NCI-H1694 treated with DMSO at 0.1 percent for 48 hours (cell line): ENCODE measurements at places on chromosomes 16 and 17.

GRCh38 chr16:47408491-47408890 lies 52.4 kb downstream of the ITFG1 start:
- DNase-seq: no peak

- DNase-seq: no peak
Observed at GRCh38 chr16:83220066-83220465, 587.7 kb upstream of the HSBP1 start.

DNA sequence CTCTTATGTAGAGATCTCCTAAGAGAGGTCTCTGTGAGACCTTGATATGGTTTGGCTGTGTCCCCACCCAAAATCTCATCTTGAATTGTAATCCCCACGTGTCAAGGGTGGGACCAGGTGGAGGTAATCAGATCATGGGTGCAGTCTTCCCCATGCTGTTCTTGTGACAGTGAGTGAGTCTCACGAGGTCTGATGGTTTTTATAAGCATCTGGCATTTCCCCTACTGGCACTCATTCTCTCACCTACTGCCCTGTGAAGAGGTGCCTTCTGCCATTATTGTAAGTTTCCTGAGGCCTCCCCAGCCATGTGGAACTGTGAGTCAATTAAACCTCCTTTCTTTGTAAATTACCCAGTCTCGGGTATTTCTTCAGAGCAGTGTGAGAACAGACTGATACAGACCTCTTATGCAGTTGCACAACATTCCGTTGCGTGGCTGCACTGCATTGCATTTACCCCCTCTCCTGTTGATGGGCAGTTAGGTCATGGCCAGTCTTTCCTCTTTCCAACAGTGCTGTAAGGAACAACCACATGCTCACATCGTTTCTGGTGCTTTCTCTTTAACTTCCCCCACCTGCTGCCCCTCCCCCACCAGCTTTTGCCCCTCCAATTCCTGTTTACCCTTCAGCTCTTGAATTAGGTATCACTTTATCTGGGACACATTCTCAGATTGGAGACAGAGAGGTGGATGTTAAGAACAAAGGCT lies 43.6 kb upstream of the MED9 start:
- DNase-seq: no peak

GRCh38 chr17:68579194-68579927 lies 21.8 kb downstream of the FAM20A start:
- no peak for DNase-seq

DNA sequence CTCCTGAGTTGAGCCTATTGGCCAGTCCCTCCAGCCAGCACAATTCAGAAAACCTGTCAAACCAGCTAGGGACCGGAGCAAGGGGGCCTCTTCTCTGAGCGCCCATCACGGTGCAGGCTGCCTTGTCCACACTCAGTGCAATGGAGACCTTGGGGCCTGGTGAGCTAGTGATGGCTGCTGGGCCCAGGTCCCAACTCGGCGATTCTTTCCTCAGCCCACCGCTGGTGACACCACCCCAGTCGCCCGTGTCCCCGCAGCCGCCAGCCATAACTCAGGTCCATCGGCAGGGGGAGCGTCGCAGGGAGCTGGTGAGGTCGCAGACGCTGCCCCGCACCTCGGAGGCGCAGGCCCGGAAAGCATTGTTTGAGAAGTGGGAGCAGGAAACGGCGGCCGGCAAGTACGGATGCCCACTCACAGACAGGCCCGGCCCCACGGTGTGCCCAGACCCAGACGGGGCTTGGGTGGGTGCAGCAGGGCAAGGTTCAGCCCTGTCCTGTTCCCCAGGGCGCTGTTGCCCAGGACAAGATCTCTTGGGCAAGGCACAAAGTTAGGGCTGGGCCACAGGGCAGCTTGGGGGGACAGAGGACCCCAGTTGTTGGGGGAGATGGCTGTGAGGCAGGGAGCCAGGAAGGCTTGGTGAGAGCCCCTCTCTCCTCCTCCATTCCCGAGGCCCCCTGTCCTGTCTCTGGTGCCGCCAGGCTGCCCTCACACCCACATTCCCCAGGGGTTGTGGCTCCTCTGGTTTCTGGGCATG lies 10.8 kb downstream of the SMTNL2 start:
- DNase-seq: no peak

GRCh38 chr16:74724820-74725549 lies 24.3 kb upstream of the MLKL start:
- no peak for DNase-seq

DNA sequence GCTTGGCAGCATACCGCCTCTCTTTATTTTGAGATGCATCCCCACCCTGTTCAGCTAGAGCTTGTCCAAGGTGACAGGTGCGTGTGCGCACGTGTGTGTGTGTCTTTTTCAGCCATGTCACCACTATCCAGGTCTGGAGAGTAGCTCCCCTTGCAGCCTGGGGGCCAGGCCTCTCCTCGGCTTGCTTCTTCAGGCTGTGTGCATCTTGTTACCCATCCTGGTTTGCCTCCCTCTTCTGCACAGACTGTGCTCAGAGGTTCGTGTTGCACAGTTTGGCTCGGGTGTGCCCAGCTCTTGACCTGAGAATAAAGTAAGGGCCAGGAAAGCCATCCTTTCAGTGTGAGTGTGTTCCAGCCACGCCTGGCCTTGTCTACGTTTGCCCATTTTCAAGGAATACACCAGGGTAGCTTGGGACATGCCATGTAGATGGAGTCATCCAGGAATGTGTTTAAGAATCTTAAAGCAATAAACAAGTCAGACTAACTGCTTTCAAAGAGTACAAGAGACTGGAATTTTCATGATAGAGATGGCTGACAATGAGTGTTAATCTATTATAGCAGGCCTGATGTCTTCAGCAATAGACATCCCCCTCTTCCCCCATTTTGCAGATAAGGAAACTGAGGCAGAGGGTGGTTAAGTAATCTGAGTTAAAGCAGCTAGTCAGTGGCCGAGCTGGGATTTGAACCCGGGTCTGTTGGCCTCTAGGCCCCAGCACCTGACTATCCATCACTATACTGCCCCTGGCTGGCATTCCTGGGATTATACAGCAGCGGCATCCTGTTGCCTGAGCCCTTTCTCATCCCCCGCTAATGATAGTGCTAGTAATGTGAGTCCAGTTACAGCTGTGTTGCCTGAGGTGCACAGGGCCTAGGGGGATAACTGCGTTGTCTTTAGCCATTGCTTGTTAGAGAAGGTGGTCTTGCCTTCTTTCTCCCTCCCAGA lies 77.9 kb downstream of the KSR1 start:
- DNase-seq: no peak
